ENCODE measurements at places on chromosomes 7 and 10.
A peak's percentile ranks its signal among the peaks of the same experiment; 100 is the strongest.

- DNase-seq = peak; percentile 1
These were observed 58.5 kb downstream of the MACC1 start for GRCh38 chr7:20158684-20159083.

DNA sequence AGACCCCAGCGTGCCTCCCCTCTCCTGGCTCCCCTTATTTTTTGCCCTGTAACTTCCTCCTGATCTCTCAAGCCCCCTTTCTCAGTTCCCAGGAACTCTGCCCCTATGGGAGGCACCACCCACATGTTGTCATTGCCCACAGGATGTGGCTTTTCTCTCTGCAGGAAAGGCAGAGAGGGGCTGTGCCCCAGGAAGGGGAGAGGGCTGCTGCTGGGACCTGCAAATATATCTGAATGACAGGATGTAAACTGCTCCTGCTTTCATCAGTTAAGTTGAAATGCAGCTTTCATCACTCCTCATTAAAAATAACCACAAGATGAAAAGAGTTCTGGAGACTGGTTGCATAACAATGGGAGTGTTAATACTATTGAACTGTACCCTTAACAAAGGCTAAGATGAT, 103.3 kb downstream of the CLEC2L start:
- DNase-seq = no peak

GRCh38 chr7:78301407-78301806, 502.8 kb downstream of the PHTF2 start:
- DNase-seq = no peak

DNA sequence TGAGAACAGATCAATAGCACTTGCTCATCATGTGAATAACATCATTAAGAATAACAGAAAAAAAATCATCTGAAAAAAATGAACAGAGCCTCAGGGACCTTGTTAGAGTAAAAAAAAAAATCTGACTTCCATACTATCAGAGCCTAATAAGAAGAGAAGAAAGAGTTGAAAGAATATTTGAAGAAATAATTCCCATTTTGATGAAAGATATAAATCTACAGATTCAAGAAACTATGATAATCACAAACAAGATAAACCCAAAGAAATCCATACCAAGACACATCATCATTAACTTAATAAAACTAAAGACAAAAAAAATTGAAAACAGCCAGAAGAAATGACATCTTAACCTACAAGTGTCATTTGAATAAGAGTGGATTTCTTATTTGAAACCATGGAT, 134.4 kb downstream of the BMS1 start:
- no peak for DNase-seq

- DNase-seq = no peak
These were observed at the start of gene PLAC9 for GRCh38 chr10:80132299-80133139. Gene PLAC9, plus strand, starts transcription at chr10:80132730. Its CDS starts 33 bp downstream, at chr10:80132763.

GRCh38 chr10:99621454-99622251, 1.4 kb upstream of the SLC25A28 start:
- peak; percentile 31 for DNase-seq

DNA sequence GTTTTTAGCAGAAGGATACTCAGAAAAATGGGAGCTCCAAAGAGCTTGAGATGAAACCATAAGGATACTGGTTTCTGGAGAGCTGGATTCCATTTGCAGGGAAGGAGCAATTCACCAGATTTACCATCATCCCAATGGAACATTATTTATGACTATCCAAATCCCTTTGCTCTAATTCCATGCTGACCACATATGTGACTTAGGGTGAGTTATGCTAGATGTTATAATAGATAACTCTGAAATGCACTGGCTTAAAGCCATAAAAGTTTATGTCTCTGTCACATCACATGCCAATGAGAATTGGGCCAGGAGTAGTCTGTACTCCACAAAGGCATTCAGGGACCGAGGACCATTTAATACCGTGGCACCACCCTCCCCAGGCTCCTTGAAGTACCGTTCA, 185.2 kb downstream of the SKIDA1 start:
- DNase-seq = no peak

DNA sequence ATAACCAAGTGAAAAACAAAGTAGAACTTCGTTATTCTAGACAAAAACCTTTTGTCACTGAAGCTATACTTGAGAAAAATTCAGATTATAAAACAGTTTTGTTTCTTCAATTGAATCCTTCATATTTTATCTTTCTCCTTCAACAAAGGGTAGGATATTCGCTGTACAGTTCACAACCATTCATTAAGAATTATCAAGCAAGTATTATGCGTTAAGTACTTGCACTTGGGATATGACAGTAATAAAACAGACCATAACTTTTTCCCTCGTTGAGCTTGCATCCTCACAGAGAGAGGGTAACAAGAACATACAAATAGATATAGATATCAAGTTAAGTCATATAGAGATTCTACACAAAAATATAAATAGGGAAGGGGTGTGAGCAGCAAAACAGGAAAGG, 61.2 kb upstream of the MEOX2 start:
- DNase-seq = no peak

DNA sequence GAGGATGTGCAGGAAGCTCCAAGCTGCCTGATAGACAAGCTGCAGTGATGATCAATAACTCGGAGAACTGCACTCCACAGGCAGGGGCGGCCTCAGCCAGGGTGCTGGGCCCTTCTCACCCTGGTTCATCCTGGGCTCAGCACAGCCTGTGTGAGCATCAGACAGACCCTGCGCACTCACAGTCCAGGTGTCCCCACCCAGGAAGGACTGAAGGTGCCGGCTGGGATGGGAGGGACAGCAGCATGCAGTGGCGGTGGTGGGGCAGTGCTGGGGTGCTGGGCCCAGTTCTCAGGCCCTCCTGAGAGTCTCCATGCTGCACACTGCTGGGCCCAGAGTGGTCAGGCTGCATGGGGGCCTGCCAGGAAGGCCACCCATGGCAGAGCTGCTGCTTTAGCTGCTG, 74.1 kb downstream of the ITIH5 start:
- DNase-seq = no peak

DNA sequence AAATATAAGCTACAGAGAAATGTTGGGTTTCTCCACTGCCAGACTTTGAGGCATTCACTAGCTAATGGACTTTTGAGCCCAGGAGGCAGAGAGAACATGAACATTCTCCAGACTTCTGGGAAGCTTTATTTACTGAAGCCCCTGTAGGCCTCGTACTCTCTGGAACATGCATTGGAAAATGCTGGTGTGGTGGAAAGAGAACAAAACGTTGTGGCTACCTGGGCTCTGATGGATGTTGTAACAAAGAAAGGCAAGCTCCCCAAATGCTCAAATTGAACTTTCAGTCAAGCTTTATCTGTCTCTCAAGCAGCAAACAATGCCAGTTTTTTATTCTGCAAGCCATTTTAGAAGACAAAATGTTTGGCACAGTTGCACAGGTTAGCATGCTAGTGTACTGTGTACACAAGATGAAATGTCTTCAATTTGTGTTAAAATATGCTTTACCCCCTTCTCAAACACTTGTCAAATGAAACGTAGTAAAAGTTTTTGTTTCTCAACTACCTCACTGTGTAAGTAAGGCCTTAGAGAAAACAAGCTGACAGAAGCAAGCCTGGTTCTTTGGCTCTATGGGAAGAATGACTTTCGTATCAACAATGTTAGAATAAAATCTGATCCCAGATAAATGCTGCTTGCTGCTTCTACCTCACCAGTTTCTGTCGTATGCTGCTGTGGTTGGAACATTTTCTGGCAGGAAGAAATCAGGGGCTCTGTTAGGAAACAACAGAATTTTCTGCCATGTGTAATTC, 71.0 kb upstream of the CC2D2B start:
- DNase-seq = no peak

GRCh38 chr10:110992006-110992800, 72.8 kb downstream of the SHOC2 start:
- no peak for DNase-seq
